ENCODE measurements at places on chromosomes 3 and 15.

DNA sequence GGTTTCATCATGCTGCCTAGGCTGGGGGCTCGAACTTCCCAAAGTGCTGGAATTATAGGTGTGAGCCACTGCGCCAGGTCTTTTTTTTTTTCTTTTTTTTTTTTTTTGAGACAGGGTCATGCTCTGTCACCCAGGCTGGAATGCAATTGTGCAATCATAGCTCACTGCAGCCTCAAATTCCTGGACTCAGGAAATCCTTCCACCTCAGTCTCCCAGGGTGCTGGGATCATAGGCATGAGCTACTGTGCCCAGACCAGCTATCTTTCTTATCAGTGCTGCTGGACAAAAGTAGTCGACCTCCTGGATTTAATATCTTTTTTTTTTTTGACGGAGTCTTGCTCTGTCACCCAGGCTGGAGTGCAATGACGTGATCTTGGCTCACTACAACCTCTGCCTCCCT is 60.8 kb downstream of the TFDP2 start:
- DNase-seq: no peak
- no peak overlapping the region for H3K27ac ChIP-seq
- no peaks in the 10 kb centered on the region for H3K36me3 ChIP-seq
- H3K27me3 ChIP-seq: no peaks in the 10 kb centered on the region

GRCh38 chr3:192929755-192930547 is 12.3 kb upstream of the MB21D2 start:
- H3K36me3 ChIP-seq: no peaks in the 10 kb centered on the region
- H3K4me1 ChIP-seq: peaks cover 10% of the 10 kb centered on the region
- H3K27ac ChIP-seq: no peak overlapping the region
- no peak overlapping the region for H3K4me3 ChIP-seq

- no peaks in the 10 kb centered on the region for H3K4me1 ChIP-seq
- peaks cover 4% of the 10 kb centered on the region for H3K27me3 ChIP-seq
- no peak overlapping the region for H3K4me3 ChIP-seq
- H3K27ac ChIP-seq: no peak overlapping the region
Observed at GRCh38 chr15:79042213-79042928, 48.2 kb downstream of the RASGRF1 start.

DNA sequence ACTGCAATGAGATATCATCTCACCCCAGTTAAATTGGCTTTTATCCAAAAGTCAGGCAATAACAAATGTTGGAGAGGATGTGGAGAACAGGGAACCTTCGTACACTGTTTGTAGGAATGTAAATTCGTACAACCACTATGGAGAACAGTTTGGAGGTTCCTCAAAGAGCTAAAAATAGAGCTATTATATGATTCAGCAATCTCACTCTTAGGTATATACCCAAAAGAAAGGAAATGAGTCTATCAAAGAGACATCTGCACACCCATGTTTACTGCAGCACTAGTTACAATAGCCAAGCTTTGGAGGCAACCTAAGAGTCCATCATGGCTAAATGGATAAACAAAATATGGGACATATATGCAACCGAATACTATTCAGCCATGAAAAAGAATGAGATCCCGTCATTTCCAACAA is 68.0 kb upstream of the HES1 start:
- H3K4me3 ChIP-seq: no peak overlapping the region
- no peak overlapping the region for H3K27ac ChIP-seq
- H3K27me3 ChIP-seq: peaks cover 54% of the 10 kb centered on the region

GRCh38 chr3:30621576-30621975 is 15.2 kb downstream of the TGFBR2 start:
- DNase-seq: no peak
- no peak overlapping the region for H3K4me3 ChIP-seq
- no peaks in the 10 kb centered on the region for H3K27me3 ChIP-seq
- peaks cover 40% of the 10 kb centered on the region for H3K4me1 ChIP-seq
- no peak overlapping the region for H3K27ac ChIP-seq

Data from WTC11 (cell line).